ENCODE measurements at places on chromosomes 7 and 10.

DNA sequence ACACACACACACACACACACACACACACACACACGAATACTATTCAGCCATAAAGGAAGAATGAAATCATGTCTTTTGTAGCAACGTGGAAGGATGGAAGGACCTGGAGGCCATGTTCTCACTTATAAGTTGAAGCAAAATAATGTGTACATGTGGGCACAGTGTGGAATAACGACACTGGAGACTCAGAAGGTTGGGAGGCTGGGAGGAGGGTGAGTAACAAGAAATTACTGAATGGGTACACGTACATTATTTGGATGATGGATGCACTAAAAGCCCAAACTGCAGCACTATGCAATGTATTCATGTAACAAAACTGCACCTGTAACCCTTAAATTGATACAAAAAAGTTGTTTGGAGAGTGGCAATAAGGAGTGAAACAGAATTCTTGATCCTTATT is 32.1 kb downstream of the KMT2C start:
- no peak for DNase-seq

DNA sequence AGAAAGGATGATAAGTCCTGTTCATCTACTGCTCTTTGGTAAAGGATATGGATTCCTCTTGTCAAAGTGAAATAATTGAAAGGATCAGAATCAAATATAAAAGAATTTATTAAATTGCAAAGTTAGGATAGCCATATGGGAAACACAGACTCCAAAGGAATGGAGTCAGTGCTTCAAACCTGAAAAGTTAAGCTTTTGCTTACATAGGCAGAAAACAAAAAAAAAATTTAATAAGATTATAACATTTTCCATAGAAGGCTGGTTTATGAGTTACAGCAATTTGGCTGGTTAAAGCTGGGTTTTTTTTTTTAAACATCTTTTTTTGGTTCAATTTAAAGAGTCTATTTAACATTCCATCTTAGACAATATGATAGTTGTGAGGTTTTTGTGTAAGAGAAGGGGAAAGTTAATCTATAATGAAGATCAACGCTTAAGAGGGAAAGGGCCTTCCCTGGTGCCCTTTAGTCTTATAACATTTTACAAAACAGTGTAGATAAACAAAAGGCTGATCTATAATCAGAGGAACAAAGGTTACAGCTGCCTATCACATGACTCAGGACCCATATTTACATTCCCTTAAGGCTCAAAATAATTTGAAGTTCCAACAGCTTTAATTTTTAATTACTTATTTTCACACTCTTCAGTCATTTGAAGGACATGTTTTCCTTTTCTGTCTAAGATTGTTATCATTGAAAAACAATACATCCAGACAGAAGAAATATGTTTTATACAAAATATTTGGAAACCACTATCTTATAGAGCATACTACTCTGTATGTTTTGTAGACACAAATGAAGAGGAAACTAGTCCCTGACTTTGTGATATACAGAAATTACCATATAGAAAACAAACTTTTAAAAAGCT is 234.3 kb upstream of the MBL2 start:
- DNase-seq, result no peak

- DNase-seq, result no peak
These were observed 45.9 kb upstream of the KLF6 start for GRCh38 chr10:3830946-3831345.

- DNase-seq, result no peak
These were observed 70.2 kb downstream of the AHCYL2 start for GRCh38 chr7:129295015-129295423.

DNA sequence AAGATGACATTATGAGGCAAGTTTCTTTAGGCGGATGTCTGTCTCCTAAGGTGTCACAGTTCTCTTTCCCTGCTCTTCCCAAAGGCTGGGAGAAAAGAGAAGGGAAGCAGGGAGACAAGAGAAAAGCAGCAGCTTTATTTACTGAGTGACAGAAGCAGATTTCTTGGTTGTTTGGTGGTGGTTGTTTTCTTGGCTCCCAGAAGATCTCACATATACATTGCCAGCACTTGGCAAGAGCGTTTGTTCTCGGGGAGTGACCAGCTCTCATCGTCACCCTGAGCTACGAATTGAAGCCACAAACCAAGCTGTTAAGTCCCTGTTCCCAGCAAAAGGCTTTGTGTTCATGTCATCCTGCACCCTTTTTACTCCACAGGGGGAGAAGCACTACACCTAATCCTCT is 11.4 kb downstream of the CDHR3 start:
- no peak for DNase-seq

DNA sequence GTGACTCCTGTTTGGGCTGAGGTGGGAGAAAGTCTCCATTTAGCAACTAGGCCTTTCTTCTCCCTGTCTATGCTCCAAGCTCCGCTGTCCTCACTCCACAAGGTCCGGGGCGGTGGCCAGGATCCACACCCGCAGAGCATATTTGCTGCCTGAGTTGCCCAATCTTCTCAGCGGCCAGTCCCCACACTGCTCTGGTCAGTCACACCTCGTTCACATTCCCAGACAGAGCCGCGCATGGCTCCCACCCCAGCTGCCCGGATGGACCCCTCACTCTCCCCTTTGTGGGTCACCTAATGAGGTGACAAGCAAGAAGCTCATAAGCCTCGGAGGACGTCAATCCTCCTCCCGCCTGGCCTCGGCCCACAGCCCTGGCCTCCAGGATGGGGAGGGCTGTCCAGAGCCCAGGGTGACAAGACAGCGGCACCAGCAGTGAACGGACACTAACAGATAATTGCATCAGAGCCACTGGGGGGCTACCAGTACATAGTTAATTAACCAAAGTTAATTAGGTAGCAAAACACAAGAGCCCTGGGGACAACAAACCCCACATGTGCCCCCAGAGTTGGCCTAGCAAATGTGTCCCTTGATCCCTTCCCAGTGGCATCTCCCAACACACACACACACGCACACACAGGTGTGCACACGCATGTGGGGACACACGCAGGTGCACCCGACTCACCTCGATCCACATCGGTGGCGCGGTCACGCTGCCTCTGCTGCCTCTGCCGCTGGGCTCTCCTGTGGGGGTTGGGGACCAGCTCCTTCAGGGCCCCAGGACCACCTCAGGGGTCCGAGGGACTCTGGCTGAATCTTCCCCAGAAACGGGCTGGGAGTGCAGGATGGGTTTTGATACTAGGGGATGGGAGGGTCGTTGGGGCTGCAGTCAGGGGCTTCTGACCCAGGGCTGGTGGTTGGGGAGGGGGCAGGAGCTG is 11.8 kb downstream of the EPHA1 start:
- DNase-seq, result no peak

DNA sequence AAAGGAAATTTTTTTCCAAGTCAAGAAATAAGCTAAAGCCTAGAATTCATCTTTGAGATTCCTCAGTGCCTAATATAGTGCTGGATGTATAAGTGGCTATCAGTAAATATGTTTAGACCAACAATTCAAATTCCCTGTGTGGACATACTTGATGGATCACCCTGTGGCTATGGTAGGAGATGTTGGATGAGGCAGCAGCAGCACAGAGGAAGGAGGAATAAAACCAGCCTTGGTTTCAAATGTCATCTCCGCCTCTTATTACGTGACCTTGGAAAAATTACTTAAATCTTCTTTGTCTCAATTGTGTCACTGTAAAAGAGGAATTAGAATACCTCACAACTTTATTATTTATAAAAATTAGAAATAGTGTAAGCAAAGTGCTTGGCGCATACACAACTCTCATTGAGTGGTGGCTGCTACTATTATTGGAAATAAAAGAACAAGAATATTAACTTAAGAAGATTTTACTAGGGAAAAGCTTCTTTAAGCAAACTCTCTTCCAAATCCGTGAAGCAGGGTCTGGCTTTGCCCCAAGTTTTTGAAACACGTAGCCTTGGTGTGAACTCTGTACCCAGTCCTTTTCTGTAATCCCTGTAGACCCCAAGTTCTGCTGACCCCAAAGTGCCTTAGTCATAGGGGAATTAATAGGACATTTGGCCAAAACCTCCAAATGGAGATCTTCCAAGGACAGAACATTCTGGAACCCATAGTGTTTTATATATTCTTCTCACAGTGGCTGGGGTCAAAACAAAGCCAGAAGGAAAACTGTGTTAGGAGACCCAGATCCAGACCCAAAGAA is 283.8 kb downstream of the PTEN start:
- DNase-seq, result peak; percentile 23

GRCh38 chr7:132206594-132206993 is 369.7 kb downstream of the PLXNA4 start:
- no peak for DNase-seq

- DNase-seq, result no peak
These were observed 14.3 kb downstream of the IL2RA start for GRCh38 chr10:6047847-6048246.

- DNase-seq, result no peak
These were observed 437.5 kb upstream of the MBL2 start for GRCh38 chr10:53209944-53210611.
